Thoracic aorta endothelial cell (primary cell): ENCODE measurements at places on chromosomes 2 and 18. TPM values are rescaled to one million over a fixed set of nuclear protein-coding genes. Genes with fewer than 3 reads are reported as not detected.

The CNTNAP5 gene
- total RNA-seq, result not detected in 2 replicates

The SLC25A12 gene
- 21.1 and 25.4 TPM in 2 replicates for total RNA-seq

The NGEF gene
- total RNA-seq, result 0.50 and 1.5 TPM in 2 replicates

The ERFE gene
- 0.79 and 1.2 TPM in 2 replicates for total RNA-seq

The COL6A3 gene
- 0.72 and 1.7 TPM in 2 replicates for total RNA-seq

The TSPYL6 gene
- not detected in 2 replicates for total RNA-seq

The MC4R gene
- total RNA-seq, result not detected in 2 replicates

The HOXD1 gene
- total RNA-seq, result 15.3 TPM in 1 of 2 replicates, not detected in the other
